ENCODE measurements at places on chromosomes 1 and 21.

- DNase-seq, result no peak
These were observed 126.3 kb upstream of the CXADR start for GRCh38 chr21:17386498-17386897.

DNA sequence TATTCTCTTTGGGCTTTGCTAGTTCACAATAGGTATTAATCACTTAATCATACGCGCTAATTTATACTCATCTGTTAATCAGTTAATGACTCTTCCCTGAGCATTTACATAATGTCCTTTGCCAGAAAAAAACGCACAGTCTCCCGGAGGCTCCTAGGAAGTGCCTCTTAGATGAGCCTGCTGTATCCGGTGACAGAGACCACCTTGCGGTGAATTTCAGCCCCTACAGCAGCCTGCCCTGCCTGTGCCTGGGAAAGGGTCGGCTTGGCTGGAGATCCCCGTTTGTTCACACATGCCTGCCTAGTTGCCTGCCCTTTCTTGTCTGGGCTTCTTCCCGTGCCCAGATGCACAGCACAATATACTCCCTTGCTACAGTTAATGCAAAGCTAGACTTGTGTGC lies 152.9 kb downstream of the ZBTB18 start:
- DNase-seq, result no peak

- no peak for DNase-seq
These were observed 2.8 kb upstream of the FNDC5 start for GRCh38 chr1:32873484-32873883.

DNA sequence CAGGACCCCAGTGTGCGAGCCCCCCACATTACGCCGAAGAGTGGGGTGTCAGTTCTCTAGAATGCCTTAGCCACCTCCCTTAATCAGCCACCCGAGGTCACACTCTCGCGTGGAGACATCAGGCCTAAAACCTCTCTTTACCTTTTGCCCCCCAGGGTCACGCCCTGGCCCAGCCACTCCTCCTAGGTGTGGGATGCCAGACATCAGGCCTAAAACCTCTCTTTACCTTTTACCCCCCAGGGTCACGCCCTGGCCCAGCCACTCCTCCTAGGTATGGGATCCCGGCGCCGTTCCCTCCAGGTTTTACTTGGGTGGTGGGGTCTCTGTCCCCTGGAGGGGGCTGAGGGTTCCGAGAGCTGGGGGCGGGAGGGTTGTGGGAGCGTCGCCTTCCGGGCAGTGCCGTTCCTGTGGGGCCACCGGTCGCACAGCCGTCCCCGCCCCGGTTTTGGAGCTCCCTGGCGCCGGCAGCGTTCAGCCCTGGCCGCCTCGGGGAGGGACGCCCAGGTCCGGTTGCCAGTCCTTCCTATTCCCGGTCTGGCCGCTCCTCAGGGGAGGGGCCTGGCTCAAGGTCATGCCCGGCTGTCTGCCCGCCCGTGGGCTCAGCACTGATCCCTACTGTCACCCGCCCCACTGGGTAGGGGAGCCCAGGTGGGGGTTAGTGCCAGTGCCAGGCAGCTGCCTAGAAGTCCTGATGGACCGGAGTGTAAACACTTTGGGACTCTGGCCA lies 882 bp downstream of the VPS13D start:
- DNase-seq, result no peak

- no peak for DNase-seq
These were observed 33.3 kb upstream of the TENT5C start for GRCh38 chr1:117572546-117572945.

GRCh38 chr1:177432897-177433296 lies 262.1 kb downstream of the BRINP2 start:
- DNase-seq, result no peak

DNA sequence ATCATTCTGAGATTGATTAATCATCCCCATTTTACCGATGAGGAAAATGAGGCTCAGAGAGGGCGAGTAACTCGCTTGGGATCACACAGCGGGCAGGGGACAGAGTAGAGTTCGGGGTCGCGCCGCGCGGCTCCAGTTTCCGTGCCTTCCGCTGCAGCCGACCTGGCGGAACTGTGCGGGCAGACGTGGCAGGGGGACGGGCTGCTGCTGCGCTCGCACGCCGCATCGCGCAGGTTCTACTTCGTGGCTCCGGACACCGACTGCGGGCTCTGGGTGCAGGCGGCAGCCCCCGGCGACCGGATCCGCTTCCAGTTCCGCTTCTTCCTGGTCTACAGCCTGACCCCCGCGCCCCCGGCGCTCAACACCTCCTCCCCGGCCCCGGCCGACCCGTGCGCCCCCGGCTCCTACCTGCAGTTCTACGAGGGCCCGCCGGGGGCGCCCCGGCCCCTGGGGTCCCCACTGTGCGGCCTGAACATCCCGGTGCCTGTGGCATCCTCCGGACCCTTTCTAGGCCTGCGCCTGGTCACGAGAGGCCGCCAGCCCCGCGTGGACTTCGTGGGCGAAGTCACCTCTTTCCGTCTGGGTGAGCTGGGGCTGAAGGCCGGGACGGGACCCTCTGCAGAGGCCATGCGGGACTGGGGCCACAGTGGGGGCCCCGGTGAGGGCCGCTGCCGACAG lies 2.3 kb downstream of the LDLRAD2 start:
- no peak for DNase-seq

DNA sequence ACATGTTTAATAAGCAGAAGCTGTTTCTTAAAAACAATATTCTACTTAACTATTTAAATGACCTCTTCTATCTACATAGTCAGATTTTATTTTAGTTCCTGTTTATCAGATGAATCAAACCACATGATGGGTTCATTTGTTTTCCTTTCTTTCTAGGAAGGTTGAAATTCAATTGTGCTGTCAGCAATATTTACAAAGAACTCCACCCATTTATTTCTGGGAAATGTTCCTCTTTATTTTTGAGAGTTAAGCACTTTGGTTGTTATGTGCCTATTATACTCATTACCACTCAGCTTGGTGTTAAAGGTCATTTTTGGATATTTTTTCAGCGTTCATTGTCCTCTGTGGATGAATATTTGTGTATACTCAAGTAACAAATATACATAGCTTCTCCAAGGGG lies 84.9 kb downstream of the C4BPA start:
- no peak for DNase-seq

- no peak for DNase-seq
These were observed 50.6 kb upstream of the COG2 start for GRCh38 chr1:230591678-230592077.
